ENCODE measurements at places on chromosomes 2 and 18. TPM values are rescaled to one million over a fixed set of nuclear protein-coding genes. Genes with fewer than 3 reads are reported as not detected.
A peak's percentile ranks its signal among the peaks of the same experiment; 100 is the strongest.

The C2orf80 gene
- total RNA-seq, result not detected

DNA sequence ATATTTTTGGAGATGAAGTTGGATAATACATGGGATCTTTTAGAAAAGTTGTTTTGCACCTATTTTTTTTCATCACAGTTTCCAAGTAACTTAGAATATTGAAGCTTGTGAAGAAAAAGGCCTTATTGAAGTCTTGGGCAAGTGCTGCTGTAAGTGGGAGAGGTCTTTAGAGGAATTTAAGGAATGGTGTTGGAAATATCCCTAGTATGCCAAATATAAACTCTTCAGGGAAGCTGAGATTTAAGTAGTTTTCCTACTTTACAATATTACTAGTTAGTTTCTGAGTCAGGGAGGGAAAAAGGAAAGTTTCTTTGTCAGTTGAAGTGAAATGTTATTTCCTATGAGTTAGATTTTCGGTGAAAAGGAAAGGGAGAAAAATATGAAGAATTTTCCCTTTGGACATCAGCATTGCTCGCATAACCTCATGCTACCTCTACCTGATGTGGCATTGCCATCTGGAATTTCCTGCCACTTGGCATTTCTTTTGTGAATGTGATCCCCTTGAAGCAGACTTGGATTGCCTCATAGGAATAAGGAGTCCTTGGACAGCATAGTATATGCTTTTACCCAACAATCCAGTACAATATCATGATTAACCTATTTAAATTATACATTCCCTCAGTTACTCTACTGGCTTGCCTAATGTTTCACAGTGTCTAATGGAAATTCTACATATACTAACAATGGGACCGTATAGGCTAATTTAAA is 12.1 kb downstream of the PLEKHH2 start:
- DNase-seq, result no peak

- DNase-seq, result no peak
These were observed 619 bp downstream of the GALM start for GRCh38 chr2:38666556-38666910.

GRCh38 chr18:23166891-23167541 is 31.7 kb downstream of the CABLES1 start:
- no peak for DNase-seq

GRCh38 chr2:158766524-158766923 is 28.6 kb upstream of the DAPL1 start:
- no peak for DNase-seq

The L3MBTL4 gene
- 0.11 TPM for total RNA-seq

- DNase-seq, result peak; percentile 62
These were observed 11.5 kb downstream of the CFAP65 start for GRCh38 chr2:219029829-219030165.

The MSTN gene
- not detected for total RNA-seq

The SULT1C3 gene
- total RNA-seq, result not detected

The CCDC141 gene
- total RNA-seq, result 4.2 TPM

DNA sequence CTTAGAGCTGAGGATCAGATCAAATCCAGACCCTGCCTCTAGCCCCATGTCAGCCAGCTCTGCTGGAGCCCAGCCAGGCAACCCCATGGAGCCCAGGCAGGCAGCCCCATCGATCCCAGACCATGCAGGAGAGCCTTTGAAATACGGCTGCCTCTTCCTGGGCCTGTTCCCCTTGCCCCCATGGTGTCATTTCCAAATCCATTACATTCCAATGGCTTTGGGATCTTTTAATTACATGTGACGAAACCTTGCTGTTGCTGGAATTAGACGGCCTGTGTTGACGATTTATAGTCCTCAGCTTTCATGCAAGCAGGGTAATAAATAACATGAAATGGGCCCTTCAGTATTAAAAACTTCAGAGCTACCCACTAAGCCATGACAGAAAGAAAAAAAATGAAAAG is 75.8 kb upstream of the SLC14A2 start:
- DNase-seq, result no peak

DNA sequence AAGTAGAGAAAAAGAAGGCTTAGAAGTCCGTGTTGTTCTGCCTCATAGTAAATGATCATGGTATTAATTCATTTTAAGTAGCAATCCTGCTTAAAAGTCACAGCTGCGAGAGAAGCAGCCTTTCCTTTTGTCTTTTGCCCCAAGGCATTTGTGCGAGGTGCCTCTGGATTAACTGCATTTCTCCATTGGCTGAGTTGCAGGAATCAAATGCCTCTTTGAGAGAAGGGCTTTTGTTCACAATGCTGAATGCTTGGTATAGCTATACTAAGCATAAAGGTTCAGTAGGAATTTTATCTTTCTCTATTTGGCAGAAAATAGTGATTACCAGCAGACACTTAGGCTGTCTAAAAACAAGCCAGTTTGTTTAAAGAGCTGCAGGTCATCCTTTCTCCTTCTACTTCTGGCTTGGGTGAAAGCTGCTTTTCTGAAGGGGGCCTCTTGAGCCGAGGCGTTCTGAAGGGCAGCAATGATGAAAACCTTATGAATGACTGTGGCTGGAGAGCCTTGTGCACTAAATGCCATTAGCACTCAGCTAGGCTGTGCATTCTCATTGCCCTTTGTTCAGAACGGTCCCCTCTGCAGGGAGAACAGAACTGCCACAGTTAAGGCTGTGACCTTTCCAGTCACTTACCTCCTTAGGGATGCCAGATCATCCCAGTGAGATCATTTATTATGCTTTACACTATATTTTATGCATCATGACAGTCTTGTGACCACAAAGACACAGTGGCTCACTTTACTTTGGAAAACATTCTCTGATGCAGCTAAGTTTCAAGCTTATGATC is 68.8 kb upstream of the TMEM87B start:
- no peak for DNase-seq

DNA sequence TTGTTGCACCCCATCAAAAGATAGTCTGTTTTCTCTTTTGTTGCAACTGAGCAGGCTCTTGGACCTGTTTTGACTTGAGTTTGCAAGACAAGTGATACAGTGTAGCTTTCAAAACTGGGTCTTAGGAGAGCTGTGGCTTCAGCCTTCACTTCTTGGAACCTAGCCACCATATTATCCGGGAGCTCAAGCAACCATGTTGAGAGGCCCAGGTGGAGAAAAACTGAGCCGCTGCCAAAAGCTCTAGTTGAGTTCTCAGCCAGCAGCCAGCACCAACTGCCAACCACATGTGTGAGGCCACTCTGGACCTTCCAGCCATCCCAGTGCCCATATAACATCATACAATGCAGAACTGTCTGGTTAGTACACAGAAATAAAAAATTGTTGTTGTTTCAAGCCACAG is 5.4 kb downstream of the CACNB4 start:
- DNase-seq, result no peak

All from activated T-helper 2 cell treated with anti-CD3 and anti-CD28 coated beads, Interferon-gamma antibody, Interleukin-2, Interleukin-4, amounts not matched to agents 10 μg/mL and 5 μg/mL and 100 μg/mL, durations not matched to agents 14 hours and 24 hours and 36 hours (primary cell).